ENCODE measurements at places on chromosomes 6 and 20.

GRCh38 chr6:2581611-2582010 lies 169.1 kb downstream of the MYLK4 start:
- DNase-seq, result no peak

- peak; percentile 49 for DNase-seq
These were observed 140.5 kb upstream of the ATXN1 start for GRCh38 chr6:16901782-16902181.

- peak; percentile 76 for DNase-seq
These were observed 5.5 kb downstream of the ELMO2 start for GRCh38 chr20:46400828-46401477.

- no peak for DNase-seq
These were observed 25.2 kb upstream of the MLN start for GRCh38 chr6:33828764-33829731.

GRCh38 chr20:39823224-39823623 lies 861.1 kb downstream of the DHX35 start:
- peak; percentile 45 for DNase-seq

DNA sequence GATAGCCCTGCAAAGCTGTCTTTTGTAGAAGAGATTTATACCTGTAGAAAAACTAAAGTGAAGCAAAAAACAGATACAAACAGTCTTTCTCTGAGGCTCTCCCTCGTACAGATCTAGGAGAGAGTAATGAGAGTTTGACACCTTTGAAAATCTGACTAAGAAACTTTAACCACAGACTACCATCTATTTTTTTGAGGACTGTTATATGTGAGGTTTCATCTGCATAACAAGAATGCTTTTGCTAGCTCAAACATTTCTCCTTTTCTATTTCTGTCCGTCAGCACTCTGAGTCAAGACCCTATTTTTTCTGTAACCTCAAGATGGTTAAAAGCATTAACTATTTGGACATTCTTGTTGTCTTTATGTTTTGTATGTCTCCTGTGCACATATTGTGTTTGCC lies 193.0 kb downstream of the BTBD3 start:
- peak; percentile 51 for DNase-seq

DNA sequence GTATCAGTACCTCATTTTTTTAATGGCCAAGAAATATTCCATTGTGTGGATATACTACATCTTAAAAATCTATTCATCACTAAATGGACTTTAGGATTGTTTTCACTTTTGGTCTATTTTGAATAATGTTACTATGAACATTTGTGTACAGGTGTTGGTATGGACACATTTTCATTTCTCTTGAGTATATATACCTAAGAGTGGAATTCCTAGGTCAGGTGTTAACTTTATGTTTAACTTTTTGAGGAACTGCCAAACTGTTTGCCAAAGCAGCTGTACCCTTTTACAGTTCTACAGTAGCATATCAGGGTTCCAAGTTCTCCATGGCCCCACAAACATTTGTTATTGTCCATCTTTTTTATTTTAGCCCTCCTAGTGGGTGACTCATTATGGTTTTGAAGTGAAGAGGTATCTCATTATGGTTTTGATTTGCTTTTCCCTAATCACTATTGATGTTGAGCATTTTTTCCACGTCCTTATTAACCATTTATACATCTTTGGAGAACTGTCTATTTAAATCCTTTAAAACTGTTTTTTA lies 28.2 kb downstream of the DSTN start:
- DNase-seq, result no peak

DNA sequence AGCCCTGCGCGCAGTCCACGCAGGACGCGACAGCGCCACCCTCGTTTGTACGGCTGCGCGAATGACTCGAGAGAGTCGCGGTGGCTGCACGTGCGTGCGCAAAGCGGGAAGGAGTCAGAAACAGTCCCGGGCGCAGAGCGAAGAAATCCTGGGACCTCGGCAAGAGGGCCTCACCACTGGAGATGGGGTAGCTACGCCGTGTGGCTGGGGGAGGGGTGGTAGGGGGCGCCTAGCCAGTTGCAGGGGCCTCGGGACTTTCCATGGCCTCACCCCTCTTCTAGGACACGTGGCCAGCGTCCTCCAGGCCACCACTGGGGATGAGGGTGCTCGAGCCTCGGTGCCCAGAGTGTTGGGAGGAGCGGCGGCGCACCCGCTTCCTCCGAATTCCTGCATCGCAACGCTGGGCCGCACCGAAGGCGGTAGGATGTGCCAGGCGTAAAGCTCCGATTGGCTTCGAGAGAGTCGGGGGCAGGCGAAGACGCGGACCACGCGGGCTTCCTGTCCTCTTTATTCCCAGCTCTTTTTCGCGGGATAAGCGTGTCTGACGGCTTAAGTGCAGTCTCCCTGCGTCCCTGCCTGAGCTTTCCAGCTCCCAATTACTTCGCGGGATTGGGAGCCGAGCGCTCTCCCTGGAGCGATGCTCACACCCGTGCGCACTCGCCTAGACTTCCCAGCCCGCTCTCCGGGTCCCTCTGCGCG lies 38.7 kb downstream of the NCR2 start:
- DNase-seq, result no peak

- no peak for DNase-seq
These were observed 98.9 kb downstream of the IRF4 start for GRCh38 chr6:490251-491037.

- DNase-seq, result peak; percentile 68
These were observed 113.2 kb upstream of the TENT5A start for GRCh38 chr6:81865712-81866111.

- DNase-seq, result peak; percentile 81
These were observed 9.9 kb downstream of the PCIF1 start for GRCh38 chr20:45944151-45944964.

GRCh38 chr6:129031051-129031599 lies 148.2 kb downstream of the LAMA2 start:
- peak; percentile 82 for DNase-seq

DNA sequence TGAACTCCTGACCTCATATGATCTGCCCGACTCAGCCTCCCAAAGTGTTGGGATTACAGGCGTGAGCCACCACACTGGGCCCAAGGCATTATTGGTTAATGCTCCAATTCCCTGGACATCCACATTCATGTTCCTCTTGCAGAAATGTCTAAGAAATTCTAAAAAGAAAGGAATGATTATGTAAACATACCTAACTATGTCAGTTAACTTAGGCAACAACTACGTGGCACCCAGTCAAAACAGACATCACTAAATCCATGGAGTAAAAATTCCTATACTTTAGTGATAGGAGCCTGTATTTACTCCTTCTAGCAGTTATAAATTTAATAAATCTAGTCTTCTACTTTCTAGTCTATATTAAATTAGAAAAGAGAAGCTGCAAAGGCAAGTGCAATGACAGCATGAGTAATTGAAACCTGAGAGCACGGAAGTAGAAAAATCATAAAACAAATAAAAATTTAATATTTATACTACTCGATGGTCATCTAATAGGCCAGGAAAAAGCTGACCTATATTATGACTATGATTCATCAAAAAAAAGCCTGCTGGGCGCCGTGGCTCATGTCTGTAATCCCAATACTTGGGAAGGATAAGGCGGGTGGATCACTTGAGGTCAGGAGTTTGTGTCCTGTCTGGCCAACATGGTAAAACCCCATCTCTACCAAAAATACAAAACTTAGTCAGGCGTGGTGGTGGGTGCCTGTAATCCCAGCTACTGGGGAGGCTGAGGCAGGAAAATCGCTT lies 4.2 kb downstream of the AHI1 start:
- DNase-seq, result peak; percentile 86

DNA sequence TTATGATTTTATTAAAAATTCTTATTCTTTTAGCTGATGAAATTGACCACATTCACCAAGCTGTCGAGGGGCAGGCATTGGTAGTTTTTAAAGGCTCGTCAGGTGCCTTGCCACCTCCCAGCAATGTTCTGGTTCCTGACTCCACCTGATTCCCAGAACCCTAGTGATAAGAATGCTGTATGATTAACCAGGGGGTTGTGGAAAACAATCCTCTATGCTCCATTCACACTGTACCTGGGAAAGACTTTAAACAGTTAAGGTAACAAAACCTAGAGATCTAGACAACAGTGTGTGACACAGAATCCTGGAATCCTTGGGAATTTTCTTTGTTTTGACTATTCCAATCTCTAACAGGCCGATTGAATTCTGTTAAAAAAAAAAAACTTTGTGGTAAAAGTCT lies 165.7 kb upstream of the OLIG3 start:
- no peak for DNase-seq

DNA sequence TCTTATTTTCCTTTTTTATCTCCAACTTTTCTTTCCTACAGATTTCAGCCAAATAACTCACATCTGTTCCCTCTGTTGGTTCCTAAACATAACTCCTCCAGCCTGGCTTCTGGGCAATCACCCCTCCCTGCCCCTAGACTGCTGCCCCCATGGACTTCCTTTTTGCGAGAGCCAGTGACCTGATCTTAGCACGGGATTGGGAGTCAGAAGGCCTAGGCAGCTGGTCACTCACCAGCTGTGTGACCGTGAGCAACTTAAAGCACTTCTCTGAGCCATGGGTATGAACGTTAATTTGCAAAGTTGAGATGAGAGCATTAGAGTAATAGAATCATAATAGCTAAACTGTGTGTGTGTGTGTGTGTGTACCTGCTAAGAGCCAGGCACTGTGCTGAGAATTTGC lies 4.5 kb upstream of the MMP9 start:
- DNase-seq, result no peak

GRCh38 chr6:36700071-36700812 lies 2.6 kb downstream of the RAB44 start:
- no peak for DNase-seq

- no peak for DNase-seq
These were observed 177.4 kb upstream of the SGK1 start for GRCh38 chr6:134495203-134495889.

GRCh38 chr6:150877928-150878327 lies 12.4 kb downstream of the MTHFD1L start:
- DNase-seq, result no peak

- no peak for DNase-seq
These were observed 29.0 kb downstream of the ELOVL2 start for GRCh38 chr6:11015102-11015501.

DNA sequence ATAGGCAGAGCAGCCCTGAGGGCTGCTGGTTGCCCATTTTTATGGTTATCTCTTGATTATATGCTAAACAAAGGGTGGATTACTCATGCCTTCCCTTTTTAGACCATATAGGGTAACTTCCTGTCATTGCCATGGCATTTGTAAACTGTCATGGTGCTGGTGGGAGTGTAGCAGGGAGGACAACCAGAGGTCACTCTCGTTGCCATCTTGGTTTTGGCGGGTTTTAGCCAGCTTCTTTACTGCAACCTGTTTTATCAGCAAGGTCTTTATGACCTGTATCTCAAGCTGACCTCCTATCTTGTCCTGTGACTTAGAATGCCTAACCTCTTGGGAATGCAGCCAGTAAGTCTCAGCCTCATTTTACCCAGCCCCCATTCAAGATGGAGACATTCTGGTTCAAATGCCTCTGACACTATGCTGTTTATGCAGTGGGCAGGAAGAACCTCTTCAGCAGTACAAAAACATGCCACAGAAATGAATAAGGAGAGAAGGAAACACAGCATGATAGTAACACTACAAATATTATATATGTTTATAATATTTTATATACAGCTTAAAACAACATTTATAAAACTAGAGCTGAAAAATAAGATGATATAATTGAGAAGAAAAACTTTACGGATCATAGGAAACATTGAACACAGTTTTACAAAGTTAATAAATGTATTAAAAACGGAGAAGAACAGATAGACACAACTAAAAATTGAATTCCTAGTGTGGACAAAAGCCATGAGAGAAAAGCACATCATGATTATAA lies 58.9 kb upstream of the SAMD5 start:
- no peak for DNase-seq

DNA sequence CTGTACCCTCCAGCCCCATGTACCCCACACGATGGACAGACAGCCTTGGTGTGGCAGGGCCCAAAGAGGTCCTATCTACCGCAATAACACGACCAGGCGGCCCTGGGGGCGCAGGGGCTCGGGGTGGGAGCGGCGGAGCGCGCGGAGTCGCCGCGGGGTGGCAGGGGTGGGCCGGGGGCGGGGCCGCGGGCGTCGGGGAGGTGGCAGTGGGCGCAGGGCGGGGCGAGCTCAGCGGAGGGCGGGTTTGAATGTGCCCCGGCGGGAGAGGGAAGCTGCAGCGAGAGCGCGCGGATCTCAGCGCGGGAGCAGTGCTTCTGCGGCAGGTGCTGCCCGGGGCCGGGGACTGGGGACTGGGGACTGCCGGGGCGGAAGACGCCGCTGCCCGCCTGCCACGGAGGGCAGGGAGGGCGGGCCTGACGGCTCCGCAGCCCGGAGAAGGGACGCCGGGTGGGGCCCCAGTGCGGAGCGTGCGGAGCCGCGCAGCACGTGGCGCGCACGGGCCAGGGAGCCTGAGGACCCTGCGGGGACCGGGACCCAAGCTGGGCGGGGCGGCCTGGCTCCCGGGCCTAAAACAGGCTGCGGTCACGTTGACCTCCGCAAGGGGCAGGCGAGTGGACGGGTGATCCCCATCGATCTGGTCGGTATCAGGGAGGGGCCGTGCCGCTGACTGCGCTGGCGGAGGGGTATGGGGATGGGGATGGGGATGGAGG lies at the start of gene SLC29A1:
Gene SLC29A1 (plus strand): TSS at position 277 of the 710 bp plus-strand sequence. CDS start 3,719 bp downstream, outside the sequence.
- DNase-seq, result peak; percentile 37

DNA sequence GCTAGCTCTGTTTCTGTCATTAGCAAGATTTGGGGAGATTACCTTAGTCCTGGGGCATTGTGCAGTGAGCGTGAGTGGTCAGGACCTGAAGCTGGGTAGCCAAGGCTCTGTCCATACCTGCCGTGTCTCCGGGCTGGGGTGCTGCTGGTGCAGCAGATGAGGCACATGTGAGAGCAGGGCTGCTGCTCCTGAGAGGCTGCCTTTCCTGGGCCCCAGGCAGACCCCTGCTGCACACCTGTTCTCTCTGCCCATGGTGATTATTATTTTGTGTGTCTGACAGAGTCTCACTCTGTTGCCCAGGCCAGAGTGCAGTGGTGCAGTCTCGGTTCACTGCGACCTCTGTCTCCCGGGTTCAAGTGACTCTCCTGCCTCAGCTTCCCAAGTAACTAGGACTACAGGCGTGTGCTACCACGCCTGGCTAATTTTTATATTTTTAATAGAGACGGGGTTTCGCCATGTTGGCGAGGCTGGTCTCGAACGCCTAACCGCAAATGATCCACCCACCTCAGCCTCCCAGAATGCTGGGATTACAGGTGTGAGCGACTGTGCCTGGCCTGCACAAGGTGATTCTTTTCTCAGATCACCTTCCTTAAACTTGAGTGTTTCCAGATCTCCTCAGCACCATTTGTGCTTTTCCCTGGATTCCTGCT lies 36.8 kb upstream of the IRF4 start:
- DNase-seq, result no peak

GRCh38 chr20:45404438-45404837 lies 3.7 kb upstream of the DBNDD2 start:
- no peak for DNase-seq

GRCh38 chr20:33465481-33466302 lies 22.1 kb upstream of the SNTA1 start:
- no peak for DNase-seq

- DNase-seq, result no peak
These were observed 21.8 kb downstream of the PDYN start for GRCh38 chr20:1971893-1972586.

GRCh38 chr6:15063253-15063853 lies 182.5 kb upstream of the JARID2 start:
- peak; percentile 38 for DNase-seq

- no peak for DNase-seq
These were observed 44.0 kb upstream of the UBR2 start for GRCh38 chr6:42519779-42520178.

All from iris pigment epithelial cell (primary cell).